ENCODE measurements at places on chromosomes 3 and 15. TPM values are rescaled to one million over a fixed set of nuclear protein-coding genes. Genes with fewer than 3 reads are reported as not detected.
A peak's percentile ranks its signal among the peaks of the same experiment; 100 is the strongest.

Gene PIAS1
- total RNA-seq = 8.1 TPM

Gene NOX5
- total RNA-seq = not detected

Gene ZPLD1
- total RNA-seq = not detected

Gene RAD51
- 1.6 TPM for total RNA-seq

Gene C3orf85
- not detected for total RNA-seq

Gene ECE2
- total RNA-seq = not detected

Gene SLC25A20
- total RNA-seq = 15.3 TPM

Gene SCAMP5
- total RNA-seq = 5.6 TPM

Gene ITGB5
- total RNA-seq = 49.2 TPM

Gene GPR87
- total RNA-seq = not detected

- peak; percentile 83 for DNase-seq
Observed at GRCh38 chr3:111967651-111968274, 11.1 kb upstream of the ABHD10 start.

GRCh38 chr3:44045476-44046275, 196.0 kb upstream of the TOPAZ1 start:
- DNase-seq = peak; percentile 53

DNA sequence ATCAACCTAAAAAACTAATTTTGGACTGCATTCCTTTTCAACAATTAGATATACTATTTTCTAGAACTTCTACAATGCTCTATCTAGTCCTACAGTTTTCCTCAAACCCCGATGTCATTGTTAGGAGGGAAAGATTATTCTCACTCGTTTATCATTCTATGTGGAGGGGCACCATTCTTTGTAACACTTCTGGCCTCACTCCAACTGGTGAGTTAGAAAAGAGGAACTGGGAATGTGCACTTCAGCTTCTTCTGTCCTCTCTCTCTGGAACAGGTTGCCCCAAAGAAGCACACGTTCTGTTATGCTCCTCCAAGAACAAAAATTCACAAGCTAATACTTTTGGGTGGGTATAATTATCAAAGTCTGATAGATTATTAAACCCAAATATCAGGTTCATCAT, 137.9 kb downstream of the UACA start:
- DNase-seq = no peak

GRCh38 chr3:61420136-61420759, 141.1 kb upstream of the PTPRG start:
- DNase-seq = no peak

DNA sequence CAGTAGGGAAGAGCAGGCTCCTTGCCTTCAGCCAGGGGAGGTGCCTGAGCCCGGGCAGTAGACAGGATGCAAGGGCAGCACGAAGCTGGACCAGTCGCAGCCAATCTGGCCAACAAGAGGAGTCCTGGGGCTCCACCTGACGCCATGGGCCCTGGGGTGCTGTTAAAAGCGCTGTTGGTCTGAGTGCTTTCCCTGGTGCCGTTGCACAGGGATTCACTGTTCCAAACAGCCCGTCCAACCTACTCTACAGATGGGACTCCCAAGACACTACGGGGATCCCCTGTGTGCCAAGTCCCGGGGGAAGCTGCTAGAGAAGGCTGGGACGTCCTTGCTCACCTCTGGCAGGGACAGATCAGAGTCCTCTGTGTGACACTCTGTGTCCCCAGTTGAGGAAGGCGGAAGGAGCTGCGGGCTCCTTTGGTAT, 632 bp downstream of the CTSH start:
- DNase-seq = no peak

GRCh38 chr3:177703788-177704187, 506.5 kb upstream of the TBL1XR1 start:
- peak; percentile 70 for DNase-seq

- no peak for DNase-seq
Observed at GRCh38 chr3:36686516-36686915, 77.8 kb downstream of the DCLK3 start.

DNA sequence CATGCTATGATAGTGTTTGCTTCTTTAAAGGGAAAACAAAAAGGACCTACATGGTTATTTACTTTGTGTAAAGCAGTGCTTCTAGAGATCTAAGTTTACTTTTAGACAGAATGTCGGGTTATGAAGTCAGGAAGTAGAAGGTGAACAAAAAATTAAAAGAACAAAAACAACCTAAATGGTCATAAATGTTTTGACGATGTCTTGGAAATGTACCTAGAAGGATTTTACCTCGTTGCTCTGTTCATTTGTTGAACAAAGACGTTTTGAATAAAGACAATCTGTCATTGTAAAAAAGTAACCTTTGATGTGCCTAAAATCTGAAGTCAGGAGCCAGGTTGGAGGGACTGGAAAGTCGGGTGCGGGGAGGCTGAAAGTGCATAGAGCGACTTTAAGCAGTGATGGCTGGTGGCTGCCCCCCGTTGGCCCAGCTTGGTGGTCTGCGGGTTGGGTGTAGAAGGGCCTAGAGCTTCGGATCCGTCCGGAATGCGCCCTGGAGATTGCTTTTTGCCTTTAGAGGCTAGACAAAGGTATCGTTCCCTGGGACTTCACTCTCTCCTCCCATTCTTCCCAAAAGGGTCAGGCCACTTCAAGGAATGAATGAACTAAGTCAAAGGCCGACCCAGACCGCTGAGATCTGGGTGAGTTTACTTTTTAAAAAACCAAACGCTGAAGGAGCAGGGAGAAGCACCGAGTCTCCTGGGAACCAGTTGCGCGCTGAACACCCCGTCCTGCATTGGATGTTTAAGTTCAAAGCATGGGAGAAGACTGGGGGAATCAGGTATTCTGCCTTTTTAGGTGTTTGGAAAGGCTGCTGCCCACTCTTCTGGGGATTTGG, 2.1 kb downstream of the SOX14 start:
- no peak for DNase-seq

DNA sequence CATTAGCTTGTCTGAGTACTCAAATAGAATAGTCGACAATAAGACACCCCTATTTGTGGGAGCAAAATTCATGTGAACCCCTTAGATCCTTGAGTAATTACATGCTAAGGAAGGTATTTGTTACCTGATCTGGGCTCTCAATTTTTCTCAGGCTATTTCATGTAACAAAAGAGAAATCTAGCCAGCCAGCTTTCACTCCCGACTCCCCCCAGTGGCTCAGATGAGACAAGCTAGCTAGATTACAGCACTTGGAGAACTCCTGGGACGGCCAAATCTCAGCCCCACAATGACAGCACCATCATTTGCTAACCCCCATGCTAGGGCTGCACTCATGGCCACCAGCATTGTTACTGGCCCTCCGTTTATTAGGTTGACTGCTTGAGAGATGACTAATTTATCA, 41.3 kb downstream of the GLDN start:
- peak; percentile 57 for DNase-seq

DNA sequence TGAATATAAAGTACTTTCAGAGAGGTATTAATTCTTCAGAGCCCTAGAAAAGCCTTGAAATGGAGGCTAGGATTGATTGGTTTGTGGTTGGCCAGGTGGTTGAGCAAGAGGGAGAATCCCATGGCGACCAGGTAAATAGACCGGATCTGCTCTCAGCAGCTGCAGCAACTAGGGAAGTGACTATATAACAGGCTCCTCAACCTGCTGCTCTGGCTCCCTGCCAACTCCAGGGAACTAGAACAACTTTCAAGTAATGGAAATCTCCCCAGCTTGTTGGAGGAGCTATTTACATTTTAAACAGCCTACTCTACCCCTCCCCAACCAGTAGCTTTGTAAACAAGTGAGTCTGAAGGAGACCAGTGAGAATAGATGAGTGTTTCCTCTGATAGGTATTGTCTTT, 121.8 kb upstream of the CADM2 start:
- no peak for DNase-seq

DNA sequence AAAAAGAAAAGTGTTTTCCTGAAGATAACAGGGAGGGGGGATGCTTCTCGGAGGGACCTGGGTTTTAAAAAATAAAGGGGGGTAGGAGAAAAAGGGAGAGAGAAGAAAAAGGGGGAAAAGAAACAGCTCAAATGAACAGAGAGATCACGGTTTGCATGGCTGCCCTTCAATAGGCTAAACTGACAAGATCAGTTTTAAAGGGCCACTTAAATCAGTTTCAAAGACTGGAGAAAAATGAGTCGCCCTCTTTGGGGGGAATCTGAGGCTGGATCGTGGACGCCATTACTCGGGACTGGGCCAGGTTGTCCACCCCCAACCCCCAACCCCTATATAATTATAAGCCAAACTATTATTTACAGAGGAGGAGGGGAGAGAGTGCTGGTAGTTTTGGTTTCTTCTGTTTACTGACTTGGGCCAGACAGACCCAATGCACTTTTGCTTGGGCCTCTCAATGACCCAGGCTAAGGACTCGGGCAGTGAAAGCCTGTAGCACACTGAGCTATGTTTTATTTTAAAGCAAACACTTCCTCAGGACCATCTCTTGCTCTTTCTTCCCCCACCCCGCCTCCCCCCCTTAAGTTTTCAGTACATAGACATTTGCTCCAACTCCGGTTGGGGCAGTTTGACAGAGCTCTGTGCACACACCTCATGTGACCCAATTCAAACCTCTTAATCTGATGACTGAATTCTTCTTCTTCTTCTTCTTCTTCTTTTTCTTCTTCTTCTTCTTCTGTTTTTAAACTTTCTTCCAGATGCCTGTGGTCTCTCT, 6.3 kb downstream of the NR2F2 start:
- peak; percentile 70 for DNase-seq

DNA sequence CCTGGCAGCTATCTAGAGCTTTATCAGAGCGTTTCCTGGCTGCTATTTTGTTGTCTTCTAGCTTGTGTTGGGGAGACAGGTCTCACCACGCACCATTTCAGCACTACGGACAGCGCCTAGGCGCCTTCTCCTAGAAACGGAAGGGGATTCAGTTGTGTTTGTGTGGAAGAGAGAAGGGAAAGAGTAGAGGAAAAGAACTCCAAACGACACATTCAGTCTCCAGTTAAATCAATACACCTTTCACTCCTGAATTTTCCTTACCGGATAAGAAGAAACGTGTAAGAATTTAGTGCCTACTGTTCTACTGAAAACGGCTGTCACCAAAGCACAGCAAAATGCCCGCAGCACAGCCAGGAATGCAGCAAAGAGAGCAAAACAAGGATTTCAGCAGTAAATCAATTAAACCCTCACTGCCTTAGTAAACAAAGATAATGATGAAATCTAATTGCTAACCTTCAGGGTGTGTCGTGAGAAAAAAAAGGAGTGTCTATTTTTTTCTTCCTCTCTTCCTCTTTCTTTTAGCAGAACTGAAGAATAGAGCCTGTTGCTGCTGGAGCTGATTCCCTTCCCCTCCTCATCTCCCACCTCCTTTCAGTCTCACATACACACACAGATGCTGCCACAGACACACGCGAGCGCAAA, 412 bp upstream of the CTXN2 start:
- DNase-seq = peak; percentile 74

- DNase-seq = no peak
Observed at GRCh38 chr15:77569729-77570125, 63.0 kb downstream of the LINGO1 start.

GRCh38 chr15:29067949-29068348, 182.2 kb downstream of the APBA2 start:
- DNase-seq = peak; percentile 14

- peak; percentile 51 for DNase-seq
Observed at GRCh38 chr15:57591822-57592367, at the start of gene MYZAP. TSS of gene MYZAP (plus strand) at chr15:57591904. CDS start at chr15:57592035, 131 bp downstream.

DNA sequence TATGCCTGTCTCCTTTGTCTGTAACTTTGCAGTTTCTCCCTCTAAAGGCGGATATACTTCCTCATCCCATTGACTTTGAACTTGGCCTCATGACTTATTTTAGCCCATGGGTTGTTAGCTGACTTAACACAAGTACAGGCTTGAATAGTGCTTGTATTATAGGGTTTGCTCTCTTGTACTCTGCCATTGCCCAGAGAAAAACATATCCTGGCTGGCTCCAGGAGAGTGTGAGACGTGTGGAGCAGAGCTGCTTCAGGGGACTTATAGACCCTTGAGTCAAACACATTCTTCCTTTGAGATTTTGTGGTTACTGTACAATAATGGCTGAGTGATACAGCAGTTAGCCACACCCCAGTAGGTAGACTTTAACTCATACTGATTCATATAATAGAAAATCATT, 124.0 kb downstream of the RAP2B start:
- DNase-seq = no peak

DNA sequence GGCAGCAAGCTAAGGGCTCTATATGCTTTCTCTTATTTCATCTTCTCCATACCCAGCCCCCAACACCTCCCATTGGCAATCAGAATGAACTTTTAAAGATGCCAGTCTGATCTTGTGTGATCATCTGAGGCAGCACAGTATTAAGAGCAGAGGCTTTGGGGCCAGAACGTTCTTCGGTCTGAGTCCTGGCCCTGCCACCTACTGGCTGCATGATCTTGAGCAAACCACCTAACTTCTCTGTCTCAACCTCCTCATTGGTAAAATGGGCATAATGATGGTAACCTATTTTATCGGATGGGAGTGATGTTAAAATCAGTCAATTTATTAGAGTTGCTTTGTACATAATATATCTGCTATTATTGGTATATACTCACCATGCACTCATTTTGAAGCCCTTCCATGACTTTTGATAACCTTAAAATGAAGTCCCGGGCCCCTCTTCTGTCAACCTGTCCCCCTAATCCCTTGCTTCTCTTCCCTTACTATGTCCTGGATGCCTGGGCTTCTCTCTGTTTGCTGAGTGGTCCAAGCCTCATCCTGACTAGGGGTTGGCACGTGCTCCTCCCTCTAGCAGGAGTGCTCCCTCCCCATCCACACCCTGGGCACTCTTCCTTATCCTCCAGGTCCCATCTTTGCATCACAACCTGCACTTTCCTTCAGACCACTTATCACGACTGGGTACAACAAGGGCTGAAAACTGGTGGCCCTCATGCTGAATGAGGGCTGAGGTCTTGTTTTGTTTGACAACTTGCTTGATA, 6.3 kb downstream of the EFCAB12 start:
- DNase-seq = peak; percentile 29
